ENCODE measurements at places on chromosomes 4 and X.

GRCh38 chr4:81827577-81828202 lies 356.0 kb upstream of the RASGEF1B start:
- no peak for DNase-seq

DNA sequence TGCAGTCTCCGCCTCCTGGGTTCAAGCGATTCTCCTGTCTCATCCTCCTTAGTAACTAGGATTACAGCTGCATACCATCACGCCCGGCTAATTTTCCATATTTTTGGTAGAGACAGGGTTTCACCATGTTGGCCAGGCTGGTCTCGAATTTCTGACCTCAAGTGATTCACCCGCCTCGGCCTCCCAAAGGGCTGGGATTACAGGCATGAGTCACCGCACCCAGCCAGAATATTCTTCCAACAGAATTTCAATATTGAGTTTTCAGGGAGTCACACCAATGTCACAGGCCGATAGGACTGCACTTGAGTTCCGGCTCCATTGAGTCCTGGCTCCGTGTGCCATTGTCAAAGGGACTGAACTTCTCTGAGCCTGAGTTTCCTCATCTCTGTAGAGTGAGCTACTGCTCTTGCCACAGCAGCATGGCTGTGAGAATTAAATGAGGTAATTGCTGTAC lies 82.9 kb downstream of the CLCN4 start:
- no peak for DNase-seq

DNA sequence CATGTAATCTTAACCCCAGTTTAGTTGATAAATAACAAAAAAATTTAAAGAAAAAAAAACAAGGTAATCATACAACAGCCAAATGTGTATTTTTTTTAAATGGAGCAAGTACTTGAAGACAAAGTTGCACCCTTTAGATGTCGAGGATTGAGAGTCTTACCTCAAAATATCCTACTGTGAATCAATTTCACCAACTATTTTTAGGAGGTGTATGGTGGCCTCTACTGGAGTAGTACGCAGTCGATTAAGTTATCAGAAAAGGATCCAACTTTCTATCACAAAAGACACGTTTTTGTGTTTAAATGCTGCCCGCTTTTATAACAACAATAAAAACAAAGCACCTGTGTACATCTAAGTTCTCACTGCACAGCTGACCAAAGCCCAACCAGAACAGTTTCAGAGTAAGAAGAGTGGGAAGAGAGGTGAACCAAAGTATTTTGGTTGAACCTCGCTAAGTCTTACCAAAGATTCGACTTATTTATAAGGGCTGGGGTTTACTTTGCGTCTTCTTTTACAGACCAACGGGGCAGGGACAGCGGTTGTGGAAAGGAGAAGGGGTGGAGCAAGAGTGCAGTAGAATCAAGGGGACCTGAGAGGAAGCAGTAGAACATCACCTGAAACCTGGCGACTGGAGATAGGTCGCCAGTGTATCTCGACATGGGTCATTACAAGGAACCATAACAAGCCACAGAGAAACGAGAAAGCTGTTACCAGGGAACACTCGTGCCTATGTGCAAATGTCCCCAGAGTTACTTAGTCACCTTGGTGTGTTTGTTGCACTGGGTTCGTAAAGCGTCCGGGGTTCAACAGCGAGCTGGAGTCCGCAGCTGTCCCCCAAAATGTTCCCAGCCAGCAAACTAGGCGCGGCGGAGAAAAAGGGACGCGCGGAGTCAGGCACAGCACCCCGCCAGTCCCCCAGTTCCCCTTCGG lies 1.1 kb downstream of the RPS6KA6 start:
- no peak for DNase-seq

DNA sequence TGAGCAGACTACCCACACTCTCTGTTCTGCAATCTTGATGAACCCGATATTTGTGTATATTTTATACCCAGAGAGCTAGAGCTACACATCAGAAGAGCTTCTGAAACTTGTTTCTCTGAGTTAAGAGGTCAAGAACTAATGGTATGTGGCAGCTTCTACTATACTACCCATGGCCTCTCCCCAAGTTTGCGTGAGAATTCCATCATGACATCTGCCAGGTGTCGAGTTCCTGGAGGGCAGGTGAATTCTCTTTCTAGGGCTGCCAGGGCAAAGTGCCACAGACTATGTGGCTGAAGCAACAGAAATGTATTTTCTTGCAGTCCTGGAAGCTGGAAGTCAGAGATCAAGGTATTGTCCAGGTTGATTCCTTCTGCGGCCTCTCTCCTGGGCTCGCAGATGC lies 4.4 kb downstream of the SORCS2 start:
- no peak for DNase-seq

- DNase-seq, result no peak
Observed at GRCh38 chr4:54227256-54228055, 1.6 kb upstream of the PDGFRA start.

DNA sequence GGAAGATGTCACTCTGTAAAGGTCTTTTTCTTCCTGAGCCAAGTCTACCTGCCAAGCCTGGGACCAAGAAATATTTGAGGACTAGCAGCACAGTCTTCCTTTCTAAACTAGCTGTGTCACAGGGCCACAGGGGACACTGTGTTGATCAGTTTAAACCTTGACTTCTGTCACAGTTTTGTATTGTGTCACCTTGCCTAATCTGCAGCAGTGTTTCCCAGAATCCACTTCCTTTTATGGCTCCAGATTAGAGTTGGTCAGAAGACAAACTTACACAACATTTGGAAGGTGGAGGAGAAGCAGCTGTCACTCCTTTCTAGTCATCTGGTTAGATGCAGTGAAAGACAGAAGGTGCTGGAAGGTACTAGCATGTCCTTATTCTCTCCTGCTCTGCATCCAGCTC lies 143.1 kb upstream of the BCOR start:
- DNase-seq, result no peak

DNA sequence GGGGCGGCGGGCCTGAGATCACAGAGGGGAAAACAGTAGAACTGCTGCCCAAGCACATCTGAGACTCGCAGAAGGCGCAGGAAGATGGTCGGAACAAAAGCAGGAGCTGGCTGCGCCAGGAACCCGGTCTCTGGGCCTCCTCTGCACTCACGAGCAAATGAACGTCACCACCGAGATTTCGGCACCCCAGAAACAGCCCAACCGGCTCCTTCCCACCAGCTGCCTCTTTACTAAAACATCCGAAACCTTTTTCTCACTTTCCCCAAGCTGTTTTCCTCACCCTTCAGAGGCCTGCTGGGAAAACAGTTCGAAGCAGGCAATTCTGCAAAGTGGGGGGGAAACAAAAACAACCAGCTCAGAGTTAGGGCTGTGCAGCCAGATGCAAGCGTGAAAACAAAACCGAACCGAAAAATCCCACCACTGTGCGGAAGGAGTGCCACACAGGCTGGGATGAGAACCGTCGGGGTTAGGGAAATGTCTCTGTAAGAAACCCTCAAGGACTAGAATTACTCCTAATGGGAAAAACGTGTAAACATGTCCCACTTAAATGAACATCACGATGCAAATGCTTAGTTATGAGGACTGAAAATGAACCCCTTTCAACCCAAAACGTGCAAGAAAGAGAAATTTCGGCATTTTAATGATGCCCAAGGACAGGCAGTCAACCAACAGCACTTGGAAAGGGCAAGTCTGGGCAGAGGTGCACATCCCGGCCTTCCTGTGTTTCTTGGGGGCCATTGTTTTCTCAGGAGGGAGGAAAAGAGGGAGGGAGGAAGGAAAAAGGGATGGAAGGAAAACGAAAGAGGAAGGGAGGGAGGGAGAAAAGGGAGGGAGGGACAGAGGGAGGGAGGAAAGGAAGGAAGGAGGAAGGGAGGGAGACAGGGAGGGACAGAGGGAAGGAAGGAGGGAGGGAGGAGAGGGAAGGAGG lies 15.8 kb downstream of the DHRSX start:
- no peak for DNase-seq

DNA sequence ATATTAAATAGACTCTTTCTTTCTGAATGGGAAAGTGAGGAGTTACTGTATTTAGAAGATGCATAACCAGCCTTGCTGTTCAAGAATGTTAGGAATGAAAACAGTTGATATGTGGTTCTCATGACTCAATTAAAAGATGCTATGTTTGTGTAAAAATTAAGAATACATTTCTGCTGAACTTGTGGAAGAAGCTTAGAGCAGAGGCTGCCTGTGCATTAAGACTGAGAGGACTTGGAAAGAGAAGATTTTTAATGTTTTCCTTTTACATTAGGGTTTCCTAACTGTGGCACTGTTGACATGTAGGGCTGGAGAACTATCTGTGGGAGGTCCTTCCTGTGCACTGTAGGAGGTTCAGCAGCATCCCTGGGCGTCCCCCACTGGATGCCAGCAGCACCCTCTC lies 137.7 kb downstream of the GPR143 start:
- DNase-seq, result no peak

- DNase-seq, result no peak
Observed at GRCh38 chr4:11597506-11597905, 168.8 kb upstream of the HS3ST1 start.

Measured in NCI-H1436 (cell line).